ENCODE measurements at places on chromosomes 4 and X.

DNA sequence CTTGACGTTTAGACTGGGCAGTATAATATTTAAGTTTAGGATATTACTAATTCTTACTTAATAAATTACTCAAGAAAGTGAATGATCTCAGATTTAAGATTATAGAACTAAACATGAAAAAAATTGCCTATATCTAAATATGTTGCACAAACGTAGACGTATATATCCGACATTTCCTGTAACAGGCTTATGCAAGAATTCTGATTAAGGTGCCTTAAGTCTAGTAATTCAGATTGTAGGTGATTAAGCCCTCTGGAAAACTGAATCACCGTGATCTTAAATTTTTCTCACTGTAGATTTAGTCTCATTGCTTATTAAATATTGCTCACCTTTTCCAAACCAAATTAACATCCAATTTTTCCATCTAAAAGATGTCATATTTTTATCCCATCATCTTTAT is 24.0 kb downstream of the ATXN3L start:
- no peak for DNase-seq

- DNase-seq: no peak
Observed at GRCh38 chr4:14831416-14831815, 170.9 kb upstream of the CPEB2 start.

- no peak for DNase-seq
Observed at GRCh38 chrX:40111868-40112267, 14.1 kb upstream of the BCOR start.

DNA sequence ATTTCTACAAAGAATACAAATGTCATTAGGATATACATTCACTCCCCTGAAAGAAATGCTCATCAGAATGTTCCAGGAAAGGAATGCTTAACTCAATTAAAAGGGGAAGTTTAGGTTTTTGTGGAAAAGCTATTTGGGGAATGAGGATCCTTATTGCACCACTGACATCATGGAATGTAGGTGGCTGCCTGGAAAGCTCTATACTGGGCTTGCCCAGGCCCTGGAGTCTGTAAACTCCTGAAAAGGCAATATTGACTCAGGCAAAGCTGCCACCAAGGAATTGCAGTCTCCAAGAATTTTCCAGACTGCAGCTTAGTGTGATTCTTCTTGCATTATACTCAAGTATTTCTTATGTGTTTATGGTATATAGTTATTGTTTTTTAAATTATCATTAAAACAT is 15.7 kb downstream of the DAPP1 start:
- DNase-seq: no peak

DNA sequence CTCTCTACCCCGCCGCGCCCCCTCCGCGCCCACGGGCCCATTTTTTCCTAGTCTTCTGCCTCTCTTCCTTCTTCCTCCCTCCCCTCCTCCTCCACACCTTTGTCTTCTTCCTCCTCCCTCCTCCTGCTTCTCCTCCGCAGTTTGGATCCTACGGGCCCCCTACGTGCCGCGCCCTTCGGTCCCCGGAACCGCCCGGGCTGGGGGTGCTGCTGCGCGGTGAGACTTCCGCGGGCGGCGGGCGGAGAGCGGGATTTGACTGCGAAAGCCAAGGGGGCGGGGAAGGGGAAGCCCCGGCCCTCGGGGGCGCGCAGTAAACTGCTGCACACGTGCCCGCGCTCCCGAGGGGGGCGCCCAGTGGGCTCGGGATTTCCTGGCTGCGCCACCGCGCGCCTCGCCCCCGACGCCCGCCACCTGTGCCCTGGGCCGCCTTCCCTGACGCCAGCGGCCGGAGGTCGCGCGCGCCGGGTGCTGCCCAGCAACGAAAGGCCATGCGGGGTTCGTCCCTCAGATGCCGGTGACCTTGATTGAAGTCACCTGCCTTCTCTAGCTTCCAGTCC is 3.3 kb upstream of the NKX3-2 start:
- DNase-seq: no peak

DNA sequence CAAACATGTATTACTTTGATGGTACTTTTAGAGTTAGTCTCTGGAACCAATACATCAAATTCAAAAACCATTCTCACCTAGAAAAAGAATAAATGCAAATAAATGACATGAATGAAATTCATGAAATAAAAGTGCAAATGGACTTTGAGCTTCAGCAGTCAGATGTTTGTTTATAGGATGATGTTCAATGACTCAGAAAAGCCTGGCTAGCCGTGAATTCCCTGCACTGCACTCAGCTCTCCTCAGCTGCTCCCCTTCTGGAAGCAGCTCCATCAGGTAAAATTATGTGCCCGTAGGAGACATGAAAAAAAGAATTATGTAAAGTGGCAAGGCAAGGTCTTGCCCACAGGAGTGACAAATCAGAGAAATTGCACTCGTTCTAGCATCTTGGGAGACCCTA is 390.6 kb downstream of the GPM6A start:
- DNase-seq: no peak

GRCh38 chrX:39689376-39690104 is 408.2 kb downstream of the BCOR start:
- no peak for DNase-seq

Data from midbrain (tissue), 1 donor.